ENCODE measurements at places on chromosomes 3 and 15.
A peak's percentile ranks its signal among the peaks of the same experiment; 100 is the strongest.

GRCh38 chr15:90400005-90400758, 12.1 kb downstream of the IQGAP1 start:
- DNase-seq, result no peak

GRCh38 chr15:63953524-63953923, 92.8 kb downstream of the DAPK2 start:
- no peak for DNase-seq

DNA sequence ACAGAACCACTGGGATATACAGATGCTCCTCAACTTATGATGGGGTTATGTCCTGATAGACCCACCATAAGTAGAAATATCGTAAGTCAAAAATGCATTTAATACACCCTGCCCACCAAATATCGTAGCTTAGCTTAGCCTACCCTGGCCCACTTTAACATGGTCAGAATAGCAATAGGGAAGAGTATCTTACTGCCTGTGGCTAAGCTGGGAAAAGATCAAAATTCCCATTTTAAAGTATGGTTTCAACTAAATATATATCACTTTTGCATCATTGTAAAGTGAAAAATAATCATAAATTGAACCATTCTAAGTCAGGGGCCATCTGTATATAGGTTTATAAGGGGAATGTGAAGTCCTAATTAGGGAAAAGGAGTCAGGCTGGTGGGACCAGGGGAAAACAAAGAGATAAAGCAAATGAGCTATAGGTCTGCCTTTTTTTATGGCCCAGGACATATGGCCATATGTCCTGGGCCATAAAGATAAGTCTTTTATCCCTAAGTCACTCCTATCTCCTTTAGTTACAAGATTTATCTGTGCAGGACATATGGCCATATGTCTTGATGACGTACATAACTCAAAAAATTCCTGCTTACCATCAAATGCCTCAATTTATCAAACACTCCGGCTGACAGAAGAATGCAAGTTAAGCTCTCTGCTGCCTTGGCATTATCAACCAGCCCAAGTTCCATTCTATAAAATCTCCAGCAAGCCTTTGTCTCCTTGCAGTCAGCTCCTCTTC, 11.2 kb downstream of the RTP3 start:
- DNase-seq, result no peak

GRCh38 chr15:101026656-101027272, 107.6 kb downstream of the LRRK1 start:
- DNase-seq, result no peak

DNA sequence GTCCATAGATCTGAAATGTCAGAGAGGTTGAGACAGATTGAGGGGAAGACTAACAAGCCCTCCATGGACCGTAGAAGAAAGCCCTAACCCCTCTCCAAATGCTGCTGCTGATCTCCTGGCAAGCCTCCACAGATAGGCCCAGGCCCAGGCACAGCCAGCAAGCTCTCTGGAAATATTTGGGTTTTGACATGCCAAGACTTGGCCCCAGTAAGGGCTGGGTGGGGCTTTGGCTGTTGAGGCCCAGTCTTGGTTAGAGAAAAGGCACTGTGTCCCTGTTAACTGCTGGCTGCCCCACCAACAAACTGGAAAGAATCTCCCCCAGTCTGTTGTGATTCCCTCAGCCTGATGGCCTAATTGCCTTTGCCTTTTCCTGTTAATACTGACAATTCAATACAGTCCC, 208.8 kb upstream of the CTDSPL start:
- DNase-seq, result no peak

DNA sequence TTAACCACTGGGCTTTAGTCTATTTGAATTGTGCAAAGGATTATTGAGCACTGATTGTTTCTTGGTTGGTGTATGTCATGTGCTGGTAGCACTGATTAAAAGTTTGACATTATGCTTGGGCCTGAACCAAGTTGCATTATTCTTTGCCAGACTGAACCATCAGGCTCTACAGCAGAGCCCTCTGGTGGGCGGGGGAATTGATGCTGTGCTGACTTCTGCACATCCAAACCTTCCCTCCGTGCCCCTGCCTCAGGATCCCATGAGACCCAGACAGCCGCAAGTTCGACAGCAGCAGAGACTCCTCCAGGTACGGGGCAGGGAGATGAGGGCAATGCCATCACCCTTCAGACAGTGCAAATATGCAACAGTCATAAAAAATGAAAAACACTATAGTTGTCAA, 28.4 kb upstream of the P2RY12 start:
- no peak for DNase-seq

GRCh38 chr15:52078876-52079700, 33.5 kb downstream of the BCL2L10 start:
- peak; percentile 22 for DNase-seq

DNA sequence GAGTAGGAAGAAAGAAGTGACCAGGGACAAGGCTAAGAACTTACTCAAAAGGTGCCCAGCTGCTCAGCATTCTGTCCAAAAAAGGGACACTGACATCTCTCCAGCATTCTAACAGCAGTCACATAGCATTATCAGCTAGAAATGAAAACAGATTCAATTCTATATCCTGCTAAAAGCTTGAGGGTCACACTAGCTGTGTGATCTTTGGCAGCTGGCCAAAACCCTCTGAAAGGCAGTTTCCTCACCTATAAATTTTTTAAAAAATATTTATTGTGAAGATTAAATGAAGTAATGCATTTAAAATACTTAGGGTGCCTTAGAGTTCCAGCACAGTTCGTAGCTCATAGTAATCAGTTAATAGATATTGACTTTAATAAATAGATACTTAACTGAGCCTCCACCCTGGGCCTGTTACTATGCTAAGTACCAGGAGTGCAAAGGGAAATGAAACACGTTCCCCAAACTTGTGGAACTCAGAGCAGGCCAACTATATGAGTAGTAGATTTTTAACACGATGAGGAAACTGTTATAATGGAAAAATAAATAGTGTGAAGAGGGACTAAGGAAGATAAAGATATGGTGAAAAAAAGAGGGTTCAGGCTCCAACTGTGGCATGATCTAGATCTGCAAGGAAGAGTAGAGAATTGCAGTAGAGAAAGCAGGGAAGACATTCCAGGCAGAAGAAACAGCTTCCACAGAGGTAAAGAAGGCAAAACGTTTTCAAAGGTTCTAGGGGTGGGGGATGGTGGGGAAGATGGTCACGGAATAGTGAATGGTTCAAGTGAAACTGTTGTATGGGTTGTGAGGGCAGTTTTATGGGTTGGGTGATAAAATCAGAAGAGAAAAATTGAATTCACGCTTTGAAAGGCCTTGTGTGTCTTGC, 11.4 kb downstream of the CD86 start:
- no peak for DNase-seq

DNA sequence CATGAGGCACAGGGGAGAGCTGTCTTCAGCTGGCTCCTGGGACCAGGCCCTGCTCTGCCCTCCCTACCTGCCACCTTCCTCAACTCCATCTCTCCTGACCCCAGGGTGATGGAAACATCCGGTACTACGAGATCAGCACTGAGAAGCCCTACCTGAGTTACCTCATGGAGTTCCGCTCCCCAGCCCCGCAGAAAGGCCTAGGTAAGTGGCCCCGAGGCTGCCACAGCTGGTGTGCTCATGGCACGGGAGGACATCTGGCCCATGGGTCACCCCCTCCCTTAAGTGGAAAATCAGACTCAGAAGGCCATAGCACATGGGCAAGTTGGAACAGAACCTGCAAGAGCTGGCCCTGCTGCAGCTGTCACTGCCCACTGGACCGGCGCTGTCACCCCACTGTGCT, 105.6 kb downstream of the ANP32A start:
- no peak for DNase-seq

GRCh38 chr3:175668300-175668699, 809.2 kb downstream of the NAALADL2 start:
- no peak for DNase-seq

GRCh38 chr3:48086705-48087104, 70.5 kb upstream of the MAP4 start:
- no peak for DNase-seq

DNA sequence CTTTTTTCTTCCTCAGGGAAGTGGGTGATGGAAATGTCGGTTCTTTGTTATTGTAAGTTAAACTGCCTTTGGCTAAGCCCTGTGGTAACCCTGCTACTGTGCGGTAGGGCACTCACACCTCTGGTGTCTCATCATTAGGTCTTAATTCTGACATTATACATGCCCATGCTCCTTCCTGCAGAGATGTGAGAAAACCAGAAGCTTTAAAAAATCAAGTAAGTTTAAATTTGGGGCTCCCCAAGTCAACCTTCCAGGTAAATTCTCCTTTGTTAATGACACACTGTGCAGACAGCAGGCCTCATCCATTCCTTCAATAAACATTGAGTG, 155.8 kb downstream of the FAM43A start:
- DNase-seq, result no peak

- DNase-seq, result no peak
These were observed 10.6 kb upstream of the NFKBIZ start for GRCh38 chr3:101838691-101839090.

- no peak for DNase-seq
These were observed 9.4 kb downstream of the NT5DC2 start for GRCh38 chr3:52524258-52524751.

GRCh38 chr3:52144796-52145735, 9.2 kb downstream of the POC1A start:
- DNase-seq, result no peak

- DNase-seq, result no peak
These were observed 194.0 kb downstream of the SSR3 start for GRCh38 chr3:156360963-156361362.

DNA sequence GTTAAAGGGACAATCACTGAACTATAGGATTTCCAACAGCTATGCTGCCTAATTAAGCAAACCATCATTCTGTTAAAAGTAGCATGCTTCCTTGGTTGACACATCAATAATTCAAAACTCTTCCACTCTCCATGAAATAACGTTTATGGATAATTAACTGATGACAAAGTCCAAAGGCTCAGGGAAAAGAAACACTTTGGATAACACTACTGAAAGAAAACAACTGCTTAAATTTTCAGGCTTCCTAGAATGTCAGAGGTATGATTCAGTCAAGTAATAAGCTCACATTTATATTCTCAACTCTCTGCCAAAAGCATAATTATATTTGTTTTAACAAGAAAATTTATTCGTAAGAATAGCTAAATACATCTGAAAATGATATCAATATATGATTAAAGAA, 49.6 kb downstream of the WDR72 start:
- no peak for DNase-seq

DNA sequence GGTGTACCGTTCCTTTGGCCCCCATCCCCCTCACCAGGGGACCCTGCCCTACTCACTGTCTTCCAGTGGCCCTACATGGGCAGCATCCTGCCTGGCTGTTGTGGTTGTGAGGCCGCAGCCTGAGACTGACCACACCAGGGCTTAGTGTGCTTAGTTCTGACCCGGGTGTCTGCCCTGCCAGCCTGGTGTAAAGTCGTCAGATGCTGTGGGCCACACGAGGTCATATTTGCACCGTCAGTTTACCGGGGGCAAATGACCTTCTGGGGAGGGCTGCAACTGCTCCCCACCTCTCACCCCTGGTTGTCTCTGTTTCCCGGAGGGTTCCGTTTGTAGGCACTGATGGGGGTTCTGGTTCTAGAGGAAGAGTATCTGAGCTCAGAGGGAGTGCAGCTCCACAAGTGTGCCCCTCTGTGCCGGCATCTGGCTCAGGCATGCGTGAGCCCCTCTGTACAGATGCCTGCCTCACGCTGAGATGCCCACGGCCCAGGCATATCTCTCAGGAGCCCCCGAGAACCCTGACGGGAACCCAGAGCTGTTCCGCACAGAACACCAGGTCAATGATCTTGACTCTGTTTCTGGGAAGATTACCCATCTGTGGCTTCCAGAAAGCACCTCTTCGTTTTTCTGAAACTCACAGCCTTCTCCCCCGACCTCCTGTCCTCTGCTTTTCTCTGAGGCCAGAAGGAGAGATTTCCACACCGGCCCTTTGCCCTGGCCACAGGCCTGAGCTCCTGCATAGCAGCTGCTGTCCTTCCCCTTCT, 19.2 kb downstream of the KLF13 start:
- no peak for DNase-seq

DNA sequence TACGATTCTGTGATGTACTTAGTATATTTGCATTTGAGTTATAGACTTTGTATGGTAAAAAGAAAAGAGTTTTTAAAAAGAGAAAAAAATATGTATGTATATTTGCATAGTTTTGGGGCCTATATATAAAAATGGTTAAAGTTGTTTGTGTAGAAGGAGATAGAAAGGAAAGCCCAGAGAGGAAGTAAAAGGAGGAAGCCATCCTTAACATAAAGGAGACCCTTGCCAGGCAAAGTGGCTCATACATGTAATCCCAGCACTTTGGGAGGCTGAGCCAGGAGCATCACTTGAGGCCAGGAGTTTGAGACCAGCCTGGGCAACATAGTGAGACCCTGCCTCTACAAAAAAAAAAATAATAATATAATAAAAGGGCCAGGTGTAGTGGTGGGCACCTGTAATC, 8.4 kb downstream of the SNAP23 start:
- DNase-seq, result no peak
